ENCODE measurements at places on chromosomes 5 and 9.

DNA sequence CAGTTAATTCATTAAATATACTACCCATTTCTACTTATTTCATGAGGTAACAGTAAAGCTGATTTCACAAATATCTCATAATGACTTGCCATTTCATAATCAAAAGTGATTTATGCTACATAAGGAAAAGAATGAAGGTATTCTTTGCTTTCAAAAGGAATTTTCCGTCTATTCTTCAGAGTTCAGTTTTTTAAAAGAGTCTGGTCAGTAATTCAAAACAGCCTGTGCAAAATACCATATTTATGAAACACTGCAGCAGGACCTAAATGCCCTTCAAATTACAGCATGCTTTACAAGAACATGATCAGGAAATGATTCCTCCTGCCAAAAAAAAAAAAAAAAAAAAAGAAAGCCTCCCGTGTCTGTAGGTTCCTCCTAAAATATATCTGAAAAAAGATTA, 154.7 kb downstream of the KIAA0825 start:
- no peak for DNase-seq

- DNase-seq, result no peak
These were observed 4.1 kb upstream of the ADGRV1 start for GRCh38 chr5:90554358-90555006.

- DNase-seq, result no peak
These were observed 233.7 kb downstream of the GLIS3 start for GRCh38 chr9:4066120-4066519.

DNA sequence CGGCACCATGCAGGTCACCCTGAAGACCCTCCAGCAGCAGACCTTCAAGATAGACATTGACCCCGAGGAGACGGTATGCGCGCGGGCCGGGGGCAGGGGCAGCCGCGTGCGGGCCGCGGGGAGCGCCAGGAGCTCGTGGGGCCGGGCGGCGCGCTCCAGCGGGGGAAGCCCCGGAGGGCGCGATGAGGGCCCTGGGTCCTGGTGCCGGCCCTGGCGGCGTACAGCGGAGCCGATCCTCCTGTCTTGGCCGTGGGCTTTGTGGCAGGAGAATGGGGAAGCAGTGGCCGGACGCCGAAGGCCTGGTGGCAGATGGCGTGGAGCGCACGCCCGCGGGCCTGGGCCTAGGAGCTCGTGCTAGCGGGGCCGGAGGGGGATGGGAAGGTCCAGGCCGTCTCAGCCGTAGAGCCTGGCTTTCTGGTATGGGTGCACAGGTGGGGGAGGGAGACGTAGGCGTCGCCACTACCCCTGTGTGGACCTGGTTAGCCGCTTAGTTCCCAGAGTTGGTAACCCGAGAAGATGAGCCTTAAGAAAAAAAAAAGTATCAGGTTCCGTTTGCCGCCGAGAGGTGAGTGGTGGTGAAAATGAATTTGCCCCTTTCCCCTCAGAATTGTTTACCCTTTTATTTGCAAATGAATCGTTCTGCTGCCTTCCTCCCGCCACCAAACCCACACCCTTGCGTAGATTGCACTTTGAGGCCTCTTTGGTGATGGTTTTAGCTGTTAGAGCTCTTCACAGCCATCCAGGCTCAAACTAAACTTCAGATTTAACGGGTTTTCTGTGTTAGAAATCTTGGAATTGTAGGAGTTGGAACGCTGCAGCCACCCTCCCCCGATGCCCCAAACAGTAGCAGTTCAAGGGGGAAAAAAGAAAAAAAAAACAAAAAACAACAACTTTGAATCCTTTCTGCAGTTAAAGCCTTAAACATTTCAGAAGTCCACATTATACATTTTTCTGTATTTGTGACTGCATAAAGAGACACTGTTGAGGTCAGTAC, 841 bp downstream of the RAD23B start:
- DNase-seq, result peak; percentile 60

DNA sequence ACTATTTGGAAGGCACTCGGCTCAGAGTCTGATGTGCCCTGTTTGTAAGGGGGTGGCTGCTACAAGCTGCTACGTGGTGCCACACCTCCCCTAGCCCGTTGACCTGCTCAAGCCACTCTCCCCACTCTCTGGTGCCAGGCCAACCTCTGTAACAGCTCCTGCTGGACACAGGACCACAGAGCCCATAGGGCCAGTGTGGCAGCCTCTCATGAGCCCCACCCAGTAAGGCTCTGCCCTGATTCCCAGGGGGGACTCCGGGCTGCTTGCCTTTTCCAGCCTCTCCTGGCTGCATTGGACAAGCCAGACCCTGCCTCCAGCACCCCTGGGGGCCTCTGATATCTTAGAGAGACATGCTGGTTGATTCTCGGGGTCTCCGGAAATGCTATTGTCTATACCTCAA, 53.3 kb upstream of the ANGPTL2 start:
- no peak for DNase-seq

- no peak for DNase-seq
These were observed 43.4 kb downstream of the ERBIN start for GRCh38 chr5:65969539-65970393.

DNA sequence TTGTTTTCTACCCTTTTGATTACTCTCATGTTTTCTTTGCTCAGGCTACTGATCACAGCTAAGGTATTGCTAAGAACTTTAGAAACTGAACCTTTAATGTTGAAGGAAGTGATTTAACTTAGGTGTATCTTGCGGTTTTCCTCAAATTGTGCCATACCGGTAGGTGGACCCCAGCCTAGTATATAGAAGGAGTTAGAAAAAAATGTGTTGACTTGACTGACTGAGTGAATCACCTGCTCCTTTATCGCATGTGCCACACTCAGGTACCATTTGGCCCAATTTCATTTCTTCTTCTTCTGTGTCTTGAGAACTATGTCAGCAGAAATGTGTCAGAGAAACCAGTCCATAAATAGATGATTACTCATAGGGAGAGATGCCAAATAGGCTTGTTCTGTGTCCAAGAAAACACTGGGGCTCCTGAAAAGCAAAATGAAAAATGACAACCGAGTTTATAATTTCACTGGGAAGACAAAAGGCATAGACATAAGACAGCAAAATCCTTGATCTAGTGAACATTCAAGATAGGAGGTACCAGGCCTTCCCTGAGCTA, 19.4 kb downstream of the PLPPR1 start:
- DNase-seq, result no peak

- DNase-seq, result no peak
These were observed 72.6 kb downstream of the ENTREP1 start for GRCh38 chr9:69397384-69398214.

DNA sequence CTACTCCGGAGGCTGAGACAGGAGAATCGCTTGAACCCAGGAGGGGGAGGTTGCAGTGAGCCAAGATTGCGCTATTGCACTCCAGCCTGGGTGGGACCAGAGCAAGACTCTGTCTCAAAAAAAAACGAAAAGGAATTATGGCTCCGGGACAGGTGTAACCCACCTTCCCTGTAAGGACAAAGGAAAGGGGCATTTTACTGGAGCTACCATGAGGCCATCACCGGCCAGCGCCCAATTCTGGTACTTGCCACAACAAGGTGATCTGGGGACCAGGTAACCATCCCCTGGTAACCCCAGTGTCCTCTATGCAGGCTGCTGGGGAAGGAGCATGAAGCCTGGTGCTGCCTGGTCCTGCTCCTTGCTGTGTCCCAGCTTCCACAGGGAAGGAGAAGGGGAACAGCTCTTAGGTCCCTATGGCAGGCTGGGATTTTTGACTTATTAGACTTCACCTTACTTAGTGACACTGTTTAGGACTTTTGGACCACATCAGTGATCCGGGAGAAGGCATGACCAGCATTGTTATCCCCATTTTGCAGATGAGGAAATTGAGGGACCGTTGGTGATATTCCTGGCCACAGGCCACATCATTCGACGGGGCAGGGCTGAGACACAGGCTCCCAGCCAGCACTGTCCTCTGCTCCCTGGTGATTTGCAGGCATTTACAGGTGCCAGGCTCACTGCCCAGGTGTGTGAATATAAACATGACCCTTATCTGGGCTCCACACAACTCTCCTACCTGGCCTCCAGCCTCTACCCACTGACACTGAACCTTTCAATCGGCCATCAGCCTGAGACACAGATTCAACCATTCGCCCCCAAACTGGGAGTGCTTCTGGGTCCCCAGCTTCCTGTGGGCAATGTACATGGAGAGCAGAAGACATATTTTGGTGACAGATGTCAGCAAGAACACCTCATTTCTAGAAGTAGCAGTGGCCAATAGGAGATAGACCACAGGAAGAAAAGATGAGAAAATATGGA, 26.5 kb upstream of the ABO start:
- no peak for DNase-seq

GRCh38 chr9:115135821-115136778, 18.1 kb upstream of the TNC start:
- no peak for DNase-seq

DNA sequence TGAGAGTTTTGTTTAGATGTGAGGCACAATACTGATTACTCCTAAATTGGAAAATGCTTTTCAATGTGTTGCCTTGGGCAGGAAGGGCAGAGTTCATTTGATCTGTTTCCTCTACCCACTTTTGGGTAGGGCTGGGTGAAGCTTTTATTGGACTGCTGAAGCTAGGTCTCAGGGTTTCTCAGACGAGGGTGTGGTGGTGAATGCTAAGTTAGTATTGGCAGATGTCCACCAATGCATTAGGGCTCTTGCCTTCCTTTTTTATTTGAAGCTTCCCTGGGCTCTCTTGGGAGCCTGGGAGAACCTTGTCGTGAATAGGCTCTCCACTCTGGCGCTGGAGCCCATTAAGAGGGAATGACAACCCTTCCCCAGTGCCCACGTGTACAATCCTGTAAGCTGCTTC, 23.1 kb downstream of the SPTAN1 start:
- DNase-seq, result no peak

DNA sequence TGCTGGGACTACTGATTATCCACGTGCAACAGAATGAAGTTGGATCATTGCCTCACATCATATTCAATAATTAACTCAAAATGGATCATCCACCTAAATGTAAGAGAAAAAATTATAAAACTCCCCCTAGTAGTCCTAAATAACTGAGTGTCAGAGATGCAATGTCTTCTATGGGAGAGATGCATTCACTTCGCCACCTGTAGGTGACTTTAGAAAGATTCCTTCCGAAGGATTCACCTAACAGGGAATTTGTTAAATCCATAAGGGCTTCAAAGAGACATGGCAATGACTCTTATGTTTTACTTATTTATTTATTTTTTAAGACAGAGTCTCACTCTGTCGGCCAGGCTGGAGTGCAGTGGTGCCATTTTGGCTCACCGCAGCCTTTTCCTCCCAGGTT, 526.0 kb downstream of the MTRR start:
- DNase-seq, result no peak

GRCh38 chr9:131965841-131966240, 113.8 kb downstream of the MED27 start:
- no peak for DNase-seq

DNA sequence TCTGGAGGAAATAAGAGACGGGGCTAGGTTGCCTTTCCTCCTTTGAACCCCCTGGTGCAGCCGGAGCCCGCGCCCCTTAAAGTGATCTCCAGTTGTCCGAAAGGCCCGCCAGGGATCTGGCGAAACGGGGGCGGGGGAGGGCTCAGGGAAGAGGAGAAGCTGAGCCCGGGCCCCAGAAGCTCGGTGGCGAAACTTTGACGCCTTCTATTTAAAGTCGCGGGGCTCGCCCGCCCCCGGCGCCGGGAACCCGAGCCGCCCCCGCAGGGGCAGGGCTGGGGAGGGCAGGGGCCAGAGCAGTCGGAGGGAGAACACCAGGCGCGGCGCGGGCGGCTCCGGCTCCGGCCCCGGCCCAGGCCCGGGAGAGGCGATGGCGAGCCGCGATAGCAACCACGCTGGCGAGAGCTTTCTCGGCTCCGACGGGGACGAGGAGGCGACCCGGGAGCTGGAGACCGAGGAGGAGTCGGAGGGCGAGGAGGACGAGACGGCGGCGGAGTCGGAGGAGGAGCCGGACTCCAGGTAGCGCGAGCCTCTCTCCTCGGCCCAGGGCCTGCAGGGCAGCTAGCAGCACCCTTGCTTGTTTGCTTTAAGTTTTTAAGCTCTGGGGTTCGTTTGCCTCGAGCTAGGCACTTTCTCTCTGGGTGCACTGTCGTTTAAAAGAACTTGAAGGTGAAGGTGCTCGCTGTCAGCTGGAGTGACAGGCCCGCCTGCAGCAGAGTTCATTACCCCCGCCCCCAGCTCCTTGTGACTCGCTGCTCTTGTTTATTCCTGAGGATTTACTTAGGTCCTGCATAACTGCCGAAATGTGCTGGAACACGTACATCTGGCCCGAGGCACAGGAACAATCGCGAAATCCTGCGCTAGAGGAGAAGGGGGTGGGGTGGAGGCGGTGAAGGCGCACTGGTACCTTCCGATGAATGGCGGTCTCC, at the start of gene CMYA5:
Gene CMYA5 (plus strand): TSS at position 296 of the 926 bp plus-strand sequence. CDS start 72 bp downstream, at position 368.
- DNase-seq, result no peak

DNA sequence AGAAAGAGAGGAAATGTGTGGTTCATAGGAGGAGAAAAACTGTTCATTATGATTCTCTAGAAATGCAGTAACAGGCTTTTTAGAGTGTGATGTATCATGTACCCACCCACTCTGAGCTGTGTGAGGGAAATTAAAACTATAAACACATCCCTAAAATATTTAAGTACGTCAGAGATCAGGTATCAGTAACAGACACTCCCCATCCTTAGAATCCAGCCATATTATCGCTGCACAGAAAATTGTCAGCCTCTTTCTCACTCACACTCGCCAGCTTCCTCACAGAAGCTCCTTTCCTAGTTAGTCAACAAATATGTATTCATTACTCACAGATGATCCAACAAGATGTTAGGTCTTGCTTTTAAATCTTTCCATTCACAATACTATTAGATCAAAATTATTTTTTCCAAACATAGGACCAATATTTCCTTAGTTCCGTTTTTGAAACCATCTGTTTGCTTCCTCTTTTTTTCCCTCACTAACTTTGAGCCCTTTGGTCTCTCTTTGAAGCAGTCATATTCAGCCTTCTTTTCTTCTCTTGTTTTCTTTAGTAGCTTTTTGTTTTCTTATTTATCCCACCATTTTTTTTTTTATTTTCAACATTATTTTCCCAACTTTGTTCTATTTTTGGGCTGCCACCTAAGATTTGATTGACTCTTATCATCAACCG, 13.6 kb upstream of the MAST4 start:
- DNase-seq, result no peak

DNA sequence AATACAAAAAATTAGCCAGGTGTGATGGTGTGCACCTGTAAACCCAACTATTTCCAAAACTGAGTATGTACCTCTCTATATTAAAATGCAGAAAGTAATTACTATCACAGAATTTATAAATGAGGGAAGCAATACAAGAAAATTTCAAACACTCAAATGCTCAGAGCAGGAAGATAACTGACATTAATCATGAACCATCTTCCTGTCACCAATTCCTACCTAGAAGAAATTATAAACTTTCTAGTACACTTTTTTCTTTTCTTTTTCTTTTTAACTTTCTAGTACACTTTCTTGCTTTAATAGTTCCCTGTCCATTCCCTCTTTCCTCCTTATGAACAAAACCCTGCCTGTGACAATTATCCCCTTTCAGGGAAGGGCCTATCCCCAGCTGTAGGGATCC, 106.8 kb downstream of the MED27 start:
- no peak for DNase-seq

DNA sequence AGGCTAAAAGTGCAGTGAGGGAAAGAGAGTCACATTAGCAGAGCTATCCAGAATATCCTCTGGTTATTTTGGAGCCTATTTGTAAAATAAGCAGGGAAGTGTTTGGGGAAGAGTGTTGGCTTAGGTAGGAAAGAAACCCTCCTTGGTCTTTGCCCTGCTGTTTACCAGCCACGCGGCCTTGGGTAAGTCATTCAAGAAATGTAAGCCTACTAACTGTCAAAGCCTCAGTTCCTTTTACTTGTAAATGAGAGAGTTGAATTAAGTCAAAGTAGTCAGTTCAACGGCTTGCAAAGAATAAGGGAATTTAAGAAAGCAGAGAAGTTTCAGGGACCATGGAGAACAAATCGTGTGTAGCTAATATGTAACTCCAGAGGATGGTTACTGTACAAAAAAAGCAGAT, 75.8 kb upstream of the TNC start:
- DNase-seq, result no peak

All from stimulated activated naive CD4-positive, alpha-beta T cell treated with Interleukin-2 at 50 U/mL for 16 hours (primary cell).